ENCODE measurements at places on chromosomes 2 and 18.

DNA sequence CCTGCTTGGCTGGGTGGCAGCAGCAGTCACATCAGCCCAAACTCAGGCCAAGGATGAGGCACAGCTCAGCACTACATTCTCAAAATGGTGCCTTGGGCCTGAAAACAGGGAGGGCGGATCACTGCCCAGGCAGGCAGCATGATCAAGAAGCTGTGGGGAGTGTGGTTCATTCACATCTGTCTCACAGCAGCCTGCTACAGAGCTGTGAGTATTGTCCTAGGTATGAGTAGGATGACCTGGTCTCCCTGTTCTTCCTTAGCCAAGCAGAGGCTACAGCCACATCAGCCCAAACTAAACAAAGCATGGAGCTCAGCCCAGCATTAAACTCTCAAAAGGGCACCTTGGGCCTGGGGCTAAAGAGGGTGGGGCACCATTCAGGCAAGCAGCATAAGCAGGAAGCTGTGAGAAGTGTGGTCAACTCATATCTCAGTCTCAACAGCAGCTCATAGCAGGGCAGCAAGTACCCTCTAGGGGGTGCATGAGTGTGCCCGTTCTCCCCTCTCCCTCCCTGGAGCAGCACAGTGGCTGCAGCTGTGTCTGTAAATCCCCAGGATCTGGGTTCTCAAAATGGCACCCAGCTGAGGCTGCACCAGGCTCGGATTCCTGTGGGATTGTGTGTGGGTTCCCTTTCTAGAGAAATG lies 139.6 kb downstream of the TRABD2A start:
- DNase-seq: no peak

DNA sequence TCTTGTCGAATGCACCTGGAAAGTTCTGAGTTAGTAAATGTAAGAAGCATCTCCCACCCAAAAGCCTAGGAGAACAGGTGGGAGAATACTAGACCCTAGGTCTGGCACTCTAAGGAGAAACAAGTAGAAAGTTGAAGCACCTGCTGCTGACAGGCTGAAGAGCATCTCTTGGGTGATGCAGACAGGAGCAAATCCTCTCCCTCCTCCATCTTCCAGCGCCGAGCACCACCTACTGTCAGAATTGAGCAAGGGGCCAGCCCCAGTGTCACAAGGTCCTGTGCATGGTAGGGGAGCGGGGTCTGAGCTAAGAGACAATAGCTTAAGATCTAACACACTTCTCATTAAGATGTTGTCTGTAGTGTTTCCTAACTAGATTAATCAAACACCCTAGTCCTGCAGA lies 52.9 kb downstream of the HK2 start:
- no peak for DNase-seq

DNA sequence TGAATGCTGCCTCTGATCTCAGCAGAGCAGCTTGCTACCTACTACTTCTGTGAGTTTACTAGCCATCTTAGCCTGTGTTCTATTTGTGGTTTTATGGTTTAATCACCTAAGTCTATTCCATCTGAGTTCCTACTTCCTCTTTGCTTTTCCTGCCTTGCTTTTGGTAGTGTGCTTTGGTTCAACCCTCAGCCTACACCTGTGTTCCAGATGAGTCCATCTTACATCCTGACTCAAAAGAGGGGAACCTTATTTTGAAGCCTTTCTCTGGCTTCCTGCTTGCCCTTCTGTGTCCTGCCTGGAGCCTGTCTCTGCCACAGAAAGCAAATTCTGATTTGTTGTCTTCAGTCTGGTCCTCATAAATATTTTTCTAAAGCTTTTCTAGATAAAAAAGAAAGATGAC lies 530.3 kb upstream of the MEX3C start:
- DNase-seq: no peak

DNA sequence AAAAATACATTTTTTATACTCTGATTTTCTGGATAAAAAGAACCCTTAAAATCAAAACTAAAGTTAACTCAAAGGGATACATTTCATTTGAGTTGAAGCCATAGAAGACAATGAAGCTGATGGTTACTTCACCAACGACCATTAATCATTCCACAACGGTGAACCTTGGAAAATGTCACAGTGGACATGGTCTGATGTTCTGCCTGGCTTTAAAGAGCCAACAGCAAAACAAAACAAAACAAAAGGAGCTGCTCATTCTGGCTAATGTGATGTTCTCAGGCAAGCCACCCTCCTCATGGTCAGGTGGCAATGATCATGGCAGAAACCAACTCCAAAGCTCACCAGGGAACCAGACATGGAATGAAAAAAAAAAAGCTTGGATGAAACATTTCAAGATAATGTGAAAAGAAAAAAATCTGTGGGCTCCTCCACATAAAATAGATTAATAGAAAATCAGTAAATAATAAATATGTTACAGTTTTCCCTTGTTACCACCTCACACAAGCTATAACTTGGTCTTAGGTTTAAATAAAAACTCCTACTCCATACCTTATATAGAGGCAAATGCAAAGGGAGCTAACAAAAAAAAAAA lies 90.1 kb upstream of the SERTAD2 start:
- DNase-seq: no peak

DNA sequence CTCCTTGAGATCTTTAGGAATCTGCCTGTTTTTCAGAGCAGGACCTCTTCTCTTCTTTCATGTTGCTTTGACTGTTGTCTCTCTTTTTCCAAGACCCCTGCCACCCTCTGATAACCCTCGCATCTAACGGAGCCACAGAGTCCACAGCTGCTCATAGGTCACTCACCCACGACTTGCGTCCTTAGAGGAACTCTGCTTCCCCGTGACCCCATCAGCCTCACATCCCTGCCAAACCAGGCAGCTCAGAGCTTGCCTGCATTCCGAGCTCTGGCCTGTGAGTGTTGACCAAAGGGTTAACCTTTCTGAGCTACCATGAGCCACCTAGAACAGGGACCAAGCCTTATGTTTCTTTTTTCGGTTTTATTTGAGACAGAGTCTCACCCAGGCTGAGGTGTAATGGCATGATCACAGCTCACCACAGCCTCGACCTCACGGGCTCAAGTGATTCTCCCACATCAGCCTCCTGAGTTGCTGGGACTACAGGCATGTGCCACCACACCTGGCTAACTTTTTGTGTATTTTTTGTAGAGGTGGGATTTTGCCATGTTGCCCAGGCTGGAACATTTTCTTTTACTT lies 36.4 kb downstream of the CABLES1 start:
- no peak for DNase-seq

GRCh38 chr18:3110034-3110752 lies 97.2 kb upstream of the LPIN2 start:
- DNase-seq: no peak

All from SHP77 treated with DMSO at 0.1 percent for 48 hours (cell line).